Fibroblast of pulmonary artery (primary cell): ENCODE measurements at places on chromosomes 4 and X.

DNA sequence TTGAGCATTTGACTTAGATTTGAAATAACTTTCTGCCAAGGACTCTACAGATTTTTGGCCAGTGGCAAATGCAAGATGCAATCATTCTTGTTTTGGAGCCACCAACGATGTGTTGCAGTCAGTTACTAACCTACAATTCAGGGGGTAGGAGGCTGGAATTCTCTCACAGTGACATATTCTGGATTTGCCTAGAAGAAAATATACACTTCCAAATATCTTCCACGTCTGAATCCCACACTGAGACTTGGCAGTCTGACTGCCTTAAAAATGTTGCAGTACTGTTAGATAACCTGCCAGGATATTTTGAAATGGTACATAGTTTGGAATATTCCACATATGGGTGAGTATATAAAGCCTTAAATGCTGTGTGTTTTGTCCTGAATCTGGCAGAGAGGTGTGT is 27.6 kb upstream of the AGTR2 start:
- DNase-seq: no peak

- DNase-seq: peak; percentile 5
Observed at GRCh38 chr4:158884280-158884679, 115.5 kb downstream of the FNIP2 start.

DNA sequence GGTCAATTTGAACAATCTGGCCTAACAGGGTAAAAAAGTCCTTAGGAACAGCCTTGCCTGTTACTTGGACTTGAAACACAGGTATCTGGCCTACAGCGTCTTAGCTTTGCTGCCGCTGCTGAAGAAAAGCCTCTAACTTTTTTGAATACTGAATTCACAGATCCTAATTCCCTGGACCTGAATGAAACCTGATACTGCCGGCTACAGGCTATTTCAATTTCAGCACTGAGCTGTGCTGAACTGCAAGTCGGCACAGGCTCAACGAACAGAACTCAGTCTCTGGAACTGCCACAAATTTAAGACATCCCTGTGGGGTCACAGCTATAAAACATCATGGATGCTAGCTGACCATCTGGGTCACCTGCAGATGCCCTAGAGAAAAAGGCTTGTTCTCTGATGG is 7.2 kb downstream of the NR0B1 start:
- peak; percentile 22 for DNase-seq

DNA sequence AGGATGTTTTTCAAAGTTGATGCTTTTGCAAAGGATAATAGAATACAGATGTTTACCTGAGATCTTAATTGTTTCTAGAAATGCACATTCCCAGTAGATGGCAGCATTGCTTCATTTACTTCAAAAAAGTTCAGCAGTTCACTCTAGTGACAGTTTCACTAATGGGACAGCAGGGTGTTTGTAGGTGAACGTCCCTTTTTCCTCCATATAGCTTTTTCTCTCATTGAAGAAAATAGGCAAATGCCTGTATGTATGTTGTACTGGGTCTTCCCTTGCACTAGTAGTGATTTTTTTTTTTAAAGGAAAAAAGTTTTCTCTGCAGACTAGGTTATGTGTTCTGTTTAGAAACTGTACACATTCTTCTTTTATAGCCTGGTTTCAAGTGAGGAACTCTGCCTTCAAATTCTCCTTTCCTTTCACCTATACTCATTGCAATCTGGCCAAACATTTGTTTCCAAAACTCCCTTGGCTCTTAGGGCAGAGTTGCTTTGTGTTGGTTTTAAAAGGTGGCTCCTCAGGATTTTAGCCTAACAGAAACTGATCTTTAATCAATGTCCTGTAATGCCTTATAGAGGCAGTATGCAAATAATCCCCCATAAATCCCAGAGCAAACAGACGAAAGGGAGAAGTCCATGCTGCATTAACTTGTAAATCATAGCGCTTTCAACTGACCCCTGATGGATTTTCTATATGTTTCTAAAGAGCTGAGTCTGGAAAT is 86.3 kb downstream of the EGF start:
- peak; percentile 76 for DNase-seq

DNA sequence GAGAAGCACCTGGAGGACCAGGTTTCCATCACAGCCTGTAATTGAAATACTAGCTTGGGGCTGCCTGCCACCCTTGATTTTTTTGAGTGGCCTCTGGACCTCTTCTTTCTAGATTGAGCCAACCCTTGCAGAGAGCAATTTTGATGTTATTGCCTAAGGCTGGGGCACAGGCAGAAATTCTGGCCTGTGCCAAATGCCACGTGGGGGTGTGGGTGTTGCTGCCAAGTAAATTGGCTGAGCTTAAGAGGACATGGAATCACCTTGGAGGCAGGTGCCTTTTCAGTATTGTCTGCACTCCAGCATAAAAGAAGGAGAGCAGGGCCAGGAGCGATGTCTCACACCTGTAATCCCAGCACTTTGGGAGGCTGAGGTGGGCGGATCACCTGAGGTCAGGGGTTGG is 286.1 kb upstream of the PRPS2 start:
- no peak for DNase-seq

DNA sequence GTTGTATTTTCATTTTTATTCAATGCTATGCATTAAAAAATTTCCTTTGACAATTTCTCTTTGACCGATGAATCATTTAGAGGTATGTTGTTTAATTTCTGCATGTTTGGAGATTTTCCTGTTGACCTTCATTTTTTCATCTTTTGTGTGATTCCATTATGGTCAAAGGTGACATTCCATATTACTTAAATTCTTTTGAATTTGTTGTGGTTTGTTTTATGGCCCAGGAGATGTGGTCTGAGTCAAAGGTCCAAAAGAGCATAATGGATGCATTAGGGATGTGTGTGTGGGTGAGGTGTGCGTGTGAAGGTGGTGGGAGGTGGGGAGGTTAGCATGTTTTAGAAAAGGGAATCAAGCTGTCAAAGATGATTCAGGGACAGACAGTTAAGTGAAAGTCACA is 76.0 kb upstream of the GIMD1 start:
- DNase-seq: peak; percentile 2

DNA sequence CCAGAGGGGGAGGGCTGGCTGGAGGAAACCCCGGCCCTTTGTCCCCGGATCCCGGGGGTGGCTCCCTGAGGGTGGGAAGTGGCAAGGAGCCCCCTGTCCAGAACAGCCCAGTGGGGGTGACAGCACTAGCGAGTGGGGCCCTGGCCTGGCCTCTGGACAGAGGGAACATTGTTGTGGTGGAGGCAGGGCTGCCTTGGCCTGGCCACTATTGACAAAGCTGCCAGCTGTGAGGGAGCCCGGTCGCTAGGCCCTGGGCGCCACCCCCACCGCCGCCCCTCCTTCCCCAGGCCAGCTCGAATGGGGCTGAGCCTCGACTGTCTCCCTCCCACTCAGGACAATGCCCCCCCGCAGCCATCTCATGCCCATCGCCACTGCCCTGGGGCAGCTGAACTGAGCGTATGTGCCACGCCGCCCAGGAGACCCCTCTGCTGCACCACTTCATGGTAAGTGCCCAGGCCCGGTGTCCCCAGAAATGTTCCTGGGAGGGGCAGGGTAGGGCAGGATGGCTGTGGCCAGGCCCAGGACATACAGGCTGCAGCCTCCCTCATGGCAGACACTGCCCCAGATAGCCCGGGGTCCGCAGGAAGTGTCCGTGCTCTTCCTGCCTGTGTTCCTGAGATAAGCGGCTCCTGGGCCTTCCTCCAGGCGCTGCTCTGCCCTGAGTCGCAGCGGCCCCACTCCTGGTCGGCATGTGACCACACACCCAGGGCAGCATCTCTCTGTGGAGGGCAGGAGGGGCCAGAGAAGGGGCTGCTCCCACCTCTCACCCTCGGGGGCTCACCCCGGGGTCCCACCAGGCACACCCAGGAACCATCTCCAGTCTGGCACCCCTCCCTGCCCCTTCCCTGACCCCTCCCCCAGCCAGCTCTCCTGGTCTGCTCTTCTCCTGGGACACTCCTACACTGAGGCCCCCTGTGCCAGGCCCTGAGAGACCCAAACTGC is 1.4 kb downstream of the PLXNB3 start:
- DNase-seq: peak; percentile 12

DNA sequence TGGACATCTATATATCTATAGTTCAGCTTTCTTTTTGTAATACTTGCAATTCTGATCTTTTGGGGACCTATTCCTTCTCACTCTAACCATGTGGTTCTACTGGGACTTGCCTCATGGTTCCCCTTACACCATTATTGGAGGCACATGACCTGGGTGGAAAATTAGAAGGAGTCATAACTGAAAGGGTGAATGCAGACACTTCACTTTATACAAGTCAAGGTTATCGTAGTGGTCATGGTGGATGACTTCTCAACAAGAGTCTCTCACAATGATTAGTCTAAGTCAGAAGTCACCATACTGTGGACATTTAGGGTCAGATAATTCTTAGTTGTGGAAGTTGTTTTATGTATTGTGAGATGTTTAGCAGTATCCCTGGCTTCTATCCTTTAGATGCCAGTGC is 10.5 kb upstream of the EIF4E start:
- no peak for DNase-seq

- DNase-seq: no peak
Observed at GRCh38 chrX:32582729-32583128, 628.6 kb downstream of the DMD start.

DNA sequence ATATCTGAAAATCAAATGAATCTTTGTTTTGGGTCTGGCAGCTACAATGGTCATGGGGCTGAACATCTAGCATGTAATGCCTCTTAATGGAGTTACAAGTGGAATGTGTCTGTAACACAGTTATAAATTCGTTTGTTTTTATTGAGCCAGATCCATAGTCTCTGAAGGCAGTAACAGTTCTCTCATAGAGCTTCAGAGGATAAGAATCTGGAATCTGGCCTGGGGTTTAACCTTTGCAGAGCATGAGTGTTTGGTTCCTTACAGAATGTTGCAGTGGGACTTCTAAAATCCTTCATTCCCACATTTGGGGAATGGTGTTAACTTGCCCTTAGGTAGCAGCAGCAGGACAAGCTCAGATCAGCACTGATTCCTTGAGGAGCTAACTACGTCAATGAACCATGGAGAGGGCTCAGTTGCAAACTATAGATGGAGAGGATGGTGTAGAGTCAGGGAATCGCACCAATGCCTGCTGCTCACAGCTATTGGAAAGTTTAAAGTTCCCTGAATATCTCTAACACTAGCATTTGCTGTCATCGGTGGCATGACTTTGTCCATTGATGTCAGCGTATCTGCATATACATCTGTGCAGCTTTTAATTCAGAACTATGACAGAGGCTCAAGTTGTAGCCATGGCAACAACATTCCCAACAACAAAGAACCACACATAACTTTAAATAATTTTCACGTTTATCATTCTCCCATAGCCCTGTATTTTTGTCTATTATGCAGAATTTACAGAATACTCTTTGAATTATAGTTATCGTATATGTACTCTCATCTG is 72.2 kb downstream of the RASGEF1B start:
- DNase-seq: no peak

GRCh38 chr4:4824232-4824631 is 35.2 kb upstream of the MSX1 start:
- no peak for DNase-seq
